ENCODE measurements at places on chromosomes 11 and 22.

GRCh38 chr22:19961201-19961580 lies 19.6 kb upstream of the TXNRD2 start:
- DNase-seq = no peak

DNA sequence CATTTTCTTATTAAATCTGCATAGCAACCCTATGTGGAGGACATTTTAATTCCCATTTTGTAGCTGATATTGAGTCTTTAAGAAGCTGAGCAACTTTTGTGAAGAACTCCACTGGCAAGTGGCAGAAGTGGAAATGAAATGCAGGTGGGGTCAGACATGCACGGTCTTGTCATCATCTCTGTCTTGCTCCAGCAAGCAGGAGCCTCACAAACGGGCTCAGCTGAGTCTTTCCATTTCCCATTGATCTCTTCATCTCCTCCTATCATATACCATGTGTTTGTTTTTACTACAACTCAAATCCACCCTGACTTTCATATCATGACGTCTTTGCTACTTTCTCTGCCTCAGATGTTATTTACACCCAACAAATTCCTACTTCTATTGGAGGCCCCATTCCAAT lies 97.9 kb upstream of the TENM4 start:
- DNase-seq = no peak

DNA sequence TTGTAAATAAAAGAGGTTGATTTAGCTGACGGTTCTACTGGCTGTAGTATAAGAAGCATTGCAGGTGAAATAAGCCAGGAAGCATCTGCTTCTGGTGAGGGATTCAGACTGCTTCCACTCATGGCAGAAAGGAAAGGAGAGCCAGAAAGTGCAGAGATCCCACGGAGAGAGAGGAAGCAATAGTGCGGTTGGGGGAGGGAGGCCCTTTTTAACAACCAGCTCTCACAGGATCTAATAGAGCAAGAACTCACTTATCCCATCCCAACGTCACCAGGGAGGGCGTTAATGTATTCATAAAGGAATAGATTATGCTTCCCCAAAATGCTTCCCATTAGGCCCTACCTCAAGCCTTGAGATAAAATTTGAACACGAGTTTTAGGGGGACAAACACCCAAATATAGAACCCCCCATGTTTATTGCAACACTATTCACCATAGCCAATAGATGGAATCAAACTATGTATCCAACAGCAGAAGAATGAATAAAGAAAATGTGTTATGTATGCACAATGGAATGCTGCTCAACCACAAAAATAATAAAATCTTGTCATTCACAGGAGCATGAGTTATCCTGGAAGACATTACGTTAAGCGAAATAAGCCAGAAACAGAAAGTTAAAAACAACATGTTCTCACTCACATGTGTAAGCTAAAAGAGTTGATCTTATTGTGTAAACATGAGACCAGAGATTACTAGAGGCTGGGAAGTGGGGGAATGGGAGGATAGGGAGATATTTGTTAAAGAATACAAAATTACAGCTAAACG lies 908.3 kb upstream of the ANO3 start:
- no peak for DNase-seq

DNA sequence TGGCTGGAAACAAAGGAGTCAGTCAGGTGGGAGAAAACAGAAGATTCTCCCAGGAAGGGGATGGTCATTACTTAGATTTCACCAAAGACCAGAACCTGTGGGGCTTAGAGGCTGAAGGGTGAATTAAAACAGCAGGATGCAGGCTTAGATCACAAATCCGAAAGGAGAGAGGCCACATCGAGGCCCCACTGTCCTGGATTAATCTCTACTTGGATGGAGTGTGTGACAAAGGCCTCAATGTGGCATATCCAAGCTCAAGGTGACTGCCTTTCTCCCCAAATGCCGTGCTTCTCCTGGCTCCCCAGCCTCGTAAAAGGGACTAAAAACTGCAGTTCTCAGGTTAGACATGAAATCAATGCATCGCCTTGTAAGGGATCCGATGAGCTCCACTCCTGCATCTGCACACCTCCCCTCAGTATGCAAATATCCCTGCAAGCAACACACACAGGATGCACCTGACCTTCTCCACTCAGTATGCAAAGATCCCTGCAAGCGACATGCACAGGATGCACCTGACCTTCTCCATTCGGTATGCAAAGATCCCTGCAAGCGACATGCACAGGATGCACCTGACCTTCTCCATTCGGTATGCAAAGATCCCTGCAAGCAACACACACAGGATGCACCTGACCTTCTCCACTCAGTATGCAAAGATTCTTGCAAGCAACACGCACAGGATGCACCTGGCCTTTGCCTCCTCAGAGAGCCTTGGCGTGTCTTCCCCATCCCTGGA lies 447.4 kb downstream of the BRD1 start:
- DNase-seq = no peak

- DNase-seq = no peak
Observed at GRCh38 chr22:19167106-19167869, 11.2 kb downstream of the SLC25A1 start.

GRCh38 chr11:65793625-65794400 lies 7.0 kb downstream of the OVOL1 start:
- no peak for DNase-seq

GRCh38 chr11:125407046-125407445 lies 89.0 kb downstream of the FEZ1 start:
- no peak for DNase-seq

DNA sequence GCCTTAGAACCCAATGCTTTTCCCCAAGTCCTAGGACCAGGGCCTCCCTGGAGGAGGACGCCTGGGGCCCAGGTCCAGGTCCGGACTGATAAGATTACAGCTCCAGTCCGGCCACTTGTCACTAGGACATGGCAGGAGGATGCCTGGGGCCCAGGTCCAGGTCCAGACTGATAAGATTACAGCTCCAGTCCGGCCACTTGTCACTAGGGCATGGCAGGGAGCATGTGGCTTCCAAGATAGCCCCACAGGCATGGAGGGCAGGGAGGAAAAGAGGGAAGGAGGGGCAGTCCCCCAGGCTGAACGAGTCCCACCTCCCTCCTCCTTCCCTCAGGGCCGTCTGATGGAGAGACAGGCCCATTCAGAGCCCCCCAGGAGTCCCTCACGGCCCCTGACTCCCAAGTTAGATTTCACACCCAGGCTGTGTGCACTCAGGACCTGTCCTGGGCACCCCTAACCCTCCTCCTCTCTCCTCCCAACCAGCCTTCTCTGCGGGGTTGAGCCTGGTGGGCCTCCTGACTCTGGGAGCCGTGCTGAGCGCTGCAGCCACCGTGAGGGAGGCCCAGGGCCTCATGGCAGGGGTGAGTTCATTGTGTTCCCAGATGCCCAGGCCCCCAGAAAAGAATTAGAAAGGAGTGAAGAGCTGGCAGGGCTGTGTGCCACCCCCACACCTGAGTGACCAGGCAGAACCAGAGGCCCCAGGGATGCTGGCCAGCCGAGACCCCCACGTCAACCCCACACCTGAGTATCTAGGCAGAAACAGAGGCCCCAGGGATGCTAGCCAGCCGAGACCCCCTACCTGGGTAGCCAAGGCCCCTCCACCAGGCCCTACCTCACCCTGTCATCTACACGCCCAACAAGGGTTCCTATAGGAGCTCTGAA lies 2.1 kb downstream of the TSPAN32 start:
- DNase-seq = peak; percentile 90

DNA sequence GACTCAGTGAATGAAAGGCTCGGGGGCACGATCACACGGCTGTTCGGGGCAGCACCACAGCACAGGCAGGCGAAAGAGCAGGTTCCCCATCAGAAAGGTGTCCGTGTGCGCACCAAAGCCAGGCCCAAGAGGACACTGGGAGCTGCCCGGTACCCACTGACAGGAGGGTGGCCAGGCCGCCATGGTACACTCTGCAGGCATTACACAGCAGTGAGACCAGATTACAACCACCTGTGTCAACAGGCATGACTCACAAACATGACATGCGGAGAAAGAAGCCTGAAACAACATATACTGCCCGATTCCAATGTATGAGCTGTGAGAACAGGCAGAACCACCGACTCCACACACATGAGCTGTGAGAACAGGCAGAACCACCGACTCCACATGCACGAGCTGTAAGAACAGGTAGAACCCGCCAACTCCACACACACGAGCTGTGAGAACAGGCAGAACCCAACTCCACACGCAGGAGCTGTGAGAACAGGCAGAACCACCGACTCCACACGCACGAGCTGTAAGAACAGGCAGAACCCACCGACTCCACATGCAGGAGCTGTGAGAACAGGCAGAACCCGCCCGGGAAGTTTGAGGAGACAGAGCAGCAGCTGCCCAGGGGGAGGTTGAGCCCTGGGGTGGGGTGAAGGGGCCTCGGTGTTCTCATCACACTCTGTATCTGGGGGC lies 32.6 kb downstream of the KIAA0930 start:
- DNase-seq = no peak

DNA sequence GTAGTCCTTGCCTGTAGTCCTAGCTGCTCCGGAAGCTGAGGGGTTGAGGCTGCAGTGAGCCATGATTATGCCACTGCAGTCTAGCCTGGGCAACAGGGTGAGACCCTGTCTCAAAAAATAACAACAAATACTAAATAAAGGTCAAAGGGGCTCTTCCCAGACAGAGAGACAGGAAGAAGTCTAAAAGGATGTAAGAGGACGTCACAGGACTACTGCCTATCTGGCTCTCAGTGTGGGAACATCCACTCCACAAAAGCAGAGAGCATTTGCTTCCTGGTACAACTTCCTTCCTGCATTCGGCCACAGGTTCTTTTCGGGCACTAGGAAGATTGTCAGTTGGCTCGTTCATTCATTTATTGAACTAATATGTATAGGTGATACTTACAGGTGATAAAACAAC lies 110.6 kb downstream of the SGSM3 start:
- no peak for DNase-seq

DNA sequence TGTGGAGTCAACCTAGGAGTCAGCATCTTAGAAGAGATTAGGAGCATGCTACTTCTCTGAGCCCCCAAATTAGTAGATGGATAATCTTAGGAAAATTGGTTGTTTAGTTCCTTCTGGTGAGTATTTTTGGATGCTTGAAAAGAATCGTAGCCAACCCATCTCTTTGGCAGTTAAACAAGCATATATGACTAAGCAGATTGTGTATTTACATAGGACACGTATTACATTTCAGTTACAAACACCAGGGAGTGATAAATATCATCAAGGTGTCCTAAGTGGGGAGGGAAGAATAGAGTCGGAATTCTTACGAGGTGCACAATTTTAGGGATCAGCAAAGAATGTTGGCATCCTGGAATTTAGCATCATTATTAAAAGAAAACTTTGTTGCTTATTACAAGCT lies 13.5 kb downstream of the PLET1 start:
- DNase-seq = no peak

DNA sequence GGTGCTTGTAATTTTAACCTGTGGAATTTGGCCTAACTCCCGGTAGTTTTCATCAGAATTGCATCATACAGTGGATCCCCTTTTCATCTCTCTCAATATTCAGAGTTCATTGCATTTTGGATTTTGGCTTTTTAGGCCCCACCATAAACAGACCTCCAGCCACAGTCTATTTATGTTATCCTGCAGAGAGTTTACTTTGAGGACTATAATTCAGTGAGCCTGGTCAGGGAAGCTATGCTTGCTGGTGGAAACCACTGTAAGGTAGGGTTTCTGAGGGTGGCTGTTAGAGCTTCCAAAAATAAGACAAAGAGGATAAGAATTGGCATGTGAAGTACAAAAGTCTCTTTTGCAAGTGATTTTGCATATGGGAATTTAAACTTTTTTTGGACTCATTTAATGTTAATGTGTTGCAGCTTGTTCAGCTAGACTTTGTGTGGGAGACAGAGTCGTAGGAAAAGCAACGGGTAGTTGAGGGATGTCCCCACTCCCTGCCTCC lies 34.8 kb upstream of the DDI1 start:
- DNase-seq = no peak

DNA sequence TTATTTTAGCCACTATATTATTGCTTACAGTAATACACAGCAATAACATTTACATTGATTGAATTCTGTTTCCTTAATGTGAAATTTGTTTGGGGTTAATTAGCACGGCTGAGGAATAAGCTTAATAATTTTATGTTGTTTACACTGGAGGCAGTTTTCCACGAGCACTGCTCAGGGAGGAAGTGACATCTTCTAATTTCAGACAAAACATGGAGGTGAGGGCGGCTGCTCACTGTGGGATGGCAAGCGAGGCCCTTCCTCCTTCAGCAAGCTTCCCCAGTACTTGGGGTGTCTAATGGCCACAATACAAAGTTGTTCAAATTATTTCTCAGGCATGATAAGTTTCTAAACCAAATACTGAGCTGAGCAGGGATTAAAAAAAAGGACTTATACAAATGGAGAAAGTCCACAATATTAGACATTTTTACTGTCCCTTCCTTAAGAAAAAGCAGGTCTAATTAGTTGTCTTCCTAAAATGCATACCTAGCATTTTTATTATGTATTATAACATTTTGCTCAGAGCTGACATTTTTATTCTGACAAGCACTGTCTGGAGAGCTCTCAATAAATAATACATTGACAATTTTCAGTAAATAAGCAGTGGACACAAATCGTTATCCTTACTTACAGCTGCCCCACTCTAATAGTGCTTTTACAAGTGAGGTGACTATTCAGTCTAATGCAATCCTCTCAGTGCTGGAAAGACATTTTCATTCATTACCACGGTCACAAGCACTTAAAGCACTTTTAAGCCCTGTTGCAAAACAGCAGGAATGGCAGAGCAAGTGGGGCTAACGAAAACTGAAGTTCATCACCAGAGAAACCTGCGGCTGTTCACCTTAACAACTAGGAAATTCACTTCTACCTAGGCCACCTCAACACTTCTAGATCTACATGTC lies 56.2 kb downstream of the SOX6 start:
- no peak for DNase-seq

- peak; percentile 60 for DNase-seq
Observed at GRCh38 chr11:67732045-67732787, 57.8 kb upstream of the ALDH3B2 start.

DNA sequence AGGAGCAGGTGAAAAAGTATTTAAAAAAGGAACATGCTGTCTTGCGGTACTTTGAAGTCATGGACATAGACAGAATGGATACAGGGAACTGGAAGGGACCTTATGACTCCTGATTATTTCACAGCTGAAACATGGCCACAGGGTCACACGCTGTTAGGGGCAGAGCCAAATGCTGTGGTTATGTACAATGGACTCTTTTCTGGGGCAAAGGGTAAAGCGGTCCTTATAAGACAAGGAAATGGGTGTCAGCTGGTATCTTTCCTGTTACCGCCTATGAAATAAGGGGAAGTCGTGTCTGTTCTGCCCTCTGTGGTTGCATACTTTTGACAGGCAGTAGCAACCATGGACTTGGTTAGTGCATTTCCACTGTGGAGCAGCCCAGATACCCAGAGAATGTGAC lies 12.8 kb upstream of the ST14 start:
- peak; percentile 92 for DNase-seq

- no peak for DNase-seq
Observed at GRCh38 chr11:77542296-77542695, 47.5 kb upstream of the AQP11 start.

DNA sequence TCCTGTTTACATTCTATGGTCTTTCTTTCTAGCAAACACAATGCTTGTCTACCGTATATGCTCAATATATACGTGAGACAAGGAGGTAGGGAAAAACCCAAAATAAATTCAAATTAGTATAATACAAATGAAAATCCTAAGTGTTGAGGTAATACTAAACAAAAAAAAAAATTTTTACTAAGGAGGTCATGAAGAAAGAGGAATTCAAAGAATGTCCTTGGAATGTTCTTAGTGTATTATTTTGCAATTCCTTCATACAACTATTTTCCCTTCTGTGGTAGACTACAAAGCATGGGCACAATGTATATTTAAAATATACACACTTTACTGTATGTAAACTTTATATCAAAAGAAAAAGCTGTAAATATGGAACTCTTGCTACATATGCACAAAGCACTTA lies 36.4 kb downstream of the PIK3C2A start:
- DNase-seq = no peak
